NCI-H1417 treated with DMSO at 0.1 percent for 48 hours (cell line): ENCODE measurements at places on chromosomes 5 and 9.

DNA sequence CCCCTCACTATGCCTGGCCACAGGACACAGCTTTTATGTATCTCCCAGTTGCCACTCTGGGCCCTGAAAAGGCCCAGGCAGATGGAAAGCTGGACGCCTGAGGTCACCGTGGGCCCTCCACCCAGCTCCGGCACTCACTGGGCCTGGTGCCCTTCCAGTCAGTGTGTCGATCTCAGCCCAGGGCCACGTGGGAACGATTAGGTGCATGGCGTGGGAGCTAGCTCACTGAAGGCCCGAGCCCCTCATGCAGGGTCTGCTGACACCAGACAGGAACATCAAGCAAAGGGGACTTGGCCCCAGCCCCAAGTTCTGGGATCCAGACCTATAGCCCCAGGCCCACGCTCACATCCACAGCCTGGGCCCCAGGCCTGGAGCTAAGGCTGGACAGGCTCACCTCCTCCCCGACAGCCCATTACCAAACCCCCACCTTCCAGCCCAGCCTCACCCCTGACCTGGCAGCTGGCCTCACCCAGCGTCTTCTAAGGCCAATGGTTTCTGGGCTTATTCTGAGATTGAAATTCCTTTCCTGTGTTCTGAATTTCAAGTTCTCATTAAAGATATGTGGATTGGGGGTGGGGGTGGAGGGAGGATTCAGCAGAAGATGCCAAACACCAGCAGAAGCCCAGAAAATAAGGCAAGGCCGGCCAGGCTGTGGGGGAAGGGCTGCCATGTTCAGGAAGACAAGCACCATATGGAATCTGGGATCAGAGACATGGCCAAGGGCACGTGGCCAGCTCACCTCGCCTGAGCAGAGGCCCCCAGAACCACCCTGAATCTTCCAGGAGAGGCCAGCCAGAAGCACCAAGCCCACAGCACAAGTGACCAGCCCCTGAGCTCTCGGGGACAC lies 74.5 kb downstream of the ADAMTS2 start:
- DNase-seq: no peak

DNA sequence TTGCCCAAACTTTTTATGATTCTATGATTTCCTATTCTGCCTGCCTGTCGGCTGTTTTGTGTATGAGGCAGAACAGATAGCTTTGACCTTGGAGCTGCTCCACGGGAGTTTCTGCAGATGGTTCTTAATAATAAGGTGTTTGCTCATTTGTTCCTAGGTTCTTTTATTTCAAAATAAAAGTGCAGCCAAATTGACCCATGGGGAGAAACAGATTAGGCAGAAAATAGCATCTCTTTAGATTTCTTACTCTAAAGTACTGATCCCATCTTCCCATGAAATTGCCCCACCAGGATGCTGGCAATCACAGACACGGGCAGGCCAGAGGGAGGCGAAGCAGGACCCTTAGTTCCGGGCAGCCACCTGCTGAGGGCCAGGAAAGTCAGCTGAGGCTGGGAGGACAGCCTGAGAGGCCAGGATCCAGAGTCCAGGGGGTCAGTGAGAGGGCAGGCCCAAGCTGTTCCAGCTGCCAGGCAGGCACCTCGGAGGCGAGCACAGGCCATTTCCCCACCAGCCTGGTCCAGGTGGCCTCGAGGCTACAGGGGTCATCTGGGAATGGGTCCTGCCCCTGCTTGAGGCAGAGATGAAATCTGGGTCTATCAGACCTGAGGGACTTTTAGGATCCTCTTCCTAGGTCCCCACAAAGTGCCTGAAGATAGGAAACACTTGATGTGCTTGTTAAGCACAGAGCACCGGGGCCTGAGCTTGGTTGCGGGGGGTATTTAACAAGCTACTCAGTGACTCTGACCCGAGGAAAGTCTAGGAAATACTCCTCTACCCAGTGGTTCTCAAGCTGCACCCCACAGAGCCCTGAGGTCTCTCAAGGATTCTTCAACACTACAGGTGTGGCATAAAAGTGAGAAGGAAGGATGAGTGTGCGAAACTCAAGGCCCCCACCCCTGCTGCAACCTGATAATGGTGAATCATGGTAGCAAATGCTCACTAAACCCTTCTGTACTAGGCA lies 145.4 kb downstream of the CMYA5 start:
- no peak for DNase-seq

DNA sequence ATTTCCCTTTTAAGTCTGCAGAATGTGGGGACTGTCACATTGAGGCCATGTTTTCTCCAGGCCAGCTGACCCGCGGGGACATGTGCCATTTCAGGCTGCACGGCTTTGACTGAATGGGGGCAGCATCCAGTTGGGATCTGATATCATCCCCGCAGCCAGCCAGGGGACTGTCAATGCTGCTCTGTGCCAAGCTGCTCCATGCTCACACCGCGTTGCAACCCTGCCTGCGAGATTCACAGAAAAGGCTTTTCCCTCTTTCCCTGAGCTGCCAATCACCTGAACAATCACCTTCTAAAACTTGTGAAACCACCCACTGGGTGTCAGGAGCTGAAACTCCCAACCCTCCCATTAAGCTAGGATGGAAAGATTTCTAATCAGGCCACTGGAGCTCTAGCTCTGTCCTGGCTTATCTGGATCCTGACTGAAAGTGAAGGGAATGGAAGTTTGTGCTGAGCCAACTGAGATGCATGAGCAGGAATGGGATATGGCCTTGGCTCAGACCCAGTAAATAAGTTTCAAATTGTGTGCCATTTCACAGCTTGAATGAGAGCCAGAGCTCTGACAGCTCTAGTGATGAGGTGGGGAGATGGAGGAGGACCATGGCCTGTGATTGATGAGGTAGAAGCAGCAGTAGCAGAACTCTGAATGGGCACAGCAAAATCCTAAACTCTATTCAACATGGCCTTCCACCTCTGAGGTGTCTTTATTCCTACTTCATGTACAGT lies 34.5 kb upstream of the ZNF366 start:
- no peak for DNase-seq

GRCh38 chr5:64074533-64074932 lies 91.1 kb upstream of the RNF180 start:
- no peak for DNase-seq

- no peak for DNase-seq
These were observed 113.7 kb downstream of the VAV2 start for GRCh38 chr9:133878402-133878801.

DNA sequence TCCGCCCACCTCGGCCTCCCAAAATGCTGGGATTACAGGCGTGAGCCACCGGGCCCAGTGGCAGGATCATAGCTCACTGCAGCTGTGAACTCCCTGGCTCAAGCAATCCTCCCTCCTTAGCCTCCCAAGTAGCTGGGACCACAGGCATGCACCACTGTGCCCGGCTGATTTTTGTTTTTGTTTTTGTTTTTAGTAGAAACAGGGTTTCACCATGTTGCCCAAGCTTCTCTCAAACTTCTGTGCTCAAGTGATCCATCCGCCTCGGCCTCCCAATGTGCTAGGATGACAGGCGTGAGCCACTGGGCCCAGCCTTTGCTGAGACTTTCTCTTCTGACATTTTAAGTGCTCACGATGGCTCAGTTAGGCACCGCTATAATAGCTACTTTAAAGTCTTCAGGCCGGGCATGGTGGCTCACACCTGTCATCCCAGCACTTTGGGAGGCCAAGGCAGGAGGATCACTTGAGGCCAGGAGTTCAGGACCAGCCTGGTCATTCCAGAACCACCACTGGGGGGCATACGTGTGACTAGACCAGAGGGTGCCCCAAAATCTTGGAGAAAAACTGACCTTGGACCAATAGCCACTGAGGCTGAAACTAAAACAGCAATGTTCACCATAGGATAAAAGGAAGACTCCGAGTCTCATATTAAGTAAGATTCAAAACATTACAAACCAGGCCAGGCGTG lies 3.1 kb upstream of the ENTPD8 start:
- DNase-seq: no peak

DNA sequence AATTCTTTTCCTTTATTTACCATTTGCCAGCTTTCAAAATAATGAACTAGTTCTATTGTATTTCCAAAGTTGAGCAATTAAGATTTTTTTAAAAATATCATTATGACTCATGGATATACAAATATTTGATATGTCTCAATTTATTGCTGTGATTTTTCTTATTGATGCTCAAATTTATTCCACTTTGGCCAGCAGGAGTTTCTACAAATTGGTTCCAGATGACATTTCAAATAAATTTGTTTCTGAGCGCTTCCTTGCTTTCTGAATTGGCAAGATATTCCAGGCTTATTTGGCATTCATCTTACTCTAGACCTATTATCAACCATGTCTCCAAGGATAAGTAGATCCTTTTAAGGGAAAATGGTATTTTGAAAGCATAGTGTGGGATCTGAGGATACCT lies 58.5 kb upstream of the TJP2 start:
- DNase-seq: no peak

- no peak for DNase-seq
These were observed 6.6 kb downstream of the FCN2 start for GRCh38 chr9:134887219-134887618.

DNA sequence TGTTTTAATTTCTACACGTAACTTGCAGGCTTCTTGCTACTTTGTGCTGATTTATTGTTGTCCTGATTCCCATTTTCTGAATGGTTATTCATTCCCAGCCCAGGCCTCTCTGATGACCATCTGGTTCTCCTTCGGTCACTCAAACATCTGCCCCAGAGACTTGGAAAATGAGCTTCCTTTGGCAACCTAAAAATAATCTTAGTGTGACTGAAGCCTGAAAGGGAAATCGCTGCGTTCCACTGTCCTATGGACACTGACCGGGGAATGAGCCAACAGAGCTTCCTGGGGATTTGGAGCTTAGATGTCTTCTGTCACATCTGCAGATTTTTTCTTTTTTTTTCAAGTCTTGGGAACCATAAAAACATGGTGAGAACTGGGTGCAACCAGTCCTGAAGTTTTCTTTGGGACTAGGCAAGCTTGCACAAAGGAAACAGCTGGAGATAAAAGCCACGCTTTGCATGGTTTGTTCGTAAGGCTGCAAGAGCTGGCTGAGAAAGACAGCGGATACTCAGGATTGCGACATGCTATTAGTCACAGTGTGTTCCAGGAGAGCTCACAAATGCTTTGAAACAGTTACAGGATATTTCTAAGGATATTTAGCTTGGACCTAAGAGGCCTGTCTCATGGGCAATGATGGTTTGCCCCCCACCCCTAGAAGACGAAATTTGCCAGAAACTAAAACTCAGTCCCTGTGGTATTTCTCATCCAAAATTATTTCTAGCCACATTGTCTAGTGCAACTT lies 146.2 kb downstream of the GOLPH3 start:
- DNase-seq: no peak

DNA sequence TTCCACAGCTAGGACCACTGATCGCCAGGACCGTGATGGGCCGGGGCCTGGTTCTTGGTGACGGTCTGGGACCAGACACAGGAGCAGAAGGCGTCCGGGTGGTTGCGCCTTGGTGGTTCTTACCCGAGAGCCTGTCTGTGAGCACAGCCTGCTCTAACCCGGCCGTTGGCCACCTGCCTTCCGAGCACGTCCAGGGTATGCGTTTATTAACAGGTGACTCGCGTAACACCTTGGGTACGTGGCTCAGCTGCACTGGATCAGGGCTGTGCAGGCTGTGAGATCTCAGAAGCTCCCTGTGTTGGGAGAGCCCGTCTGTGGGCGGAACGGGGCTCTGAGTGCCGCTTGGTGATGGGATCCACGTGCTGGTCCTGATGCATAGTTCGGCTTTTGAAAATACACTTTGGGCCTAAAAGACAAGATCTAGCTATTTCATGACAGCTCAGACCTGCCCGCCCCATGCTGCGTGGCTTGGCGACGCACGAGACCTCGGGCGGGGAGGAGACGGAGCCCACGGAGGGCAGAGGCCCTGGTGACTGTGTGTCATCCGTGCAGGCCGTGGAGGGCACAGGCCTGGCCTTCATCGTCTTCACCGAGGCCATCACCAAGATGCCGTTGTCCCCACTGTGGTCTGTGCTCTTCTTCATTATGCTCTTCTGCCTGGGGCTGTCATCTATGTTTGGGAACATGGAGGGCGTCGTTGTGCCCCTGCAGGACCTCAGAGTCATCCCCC lies 6.7 kb upstream of the SLC6A18 start:
- DNase-seq: no peak

GRCh38 chr9:124757616-124758015 lies 13.5 kb downstream of the NR6A1 start:
- no peak for DNase-seq

- peak; percentile 74 for DNase-seq
These were observed 162.4 kb upstream of the ZNF608 start for GRCh38 chr5:124908581-124909451.

DNA sequence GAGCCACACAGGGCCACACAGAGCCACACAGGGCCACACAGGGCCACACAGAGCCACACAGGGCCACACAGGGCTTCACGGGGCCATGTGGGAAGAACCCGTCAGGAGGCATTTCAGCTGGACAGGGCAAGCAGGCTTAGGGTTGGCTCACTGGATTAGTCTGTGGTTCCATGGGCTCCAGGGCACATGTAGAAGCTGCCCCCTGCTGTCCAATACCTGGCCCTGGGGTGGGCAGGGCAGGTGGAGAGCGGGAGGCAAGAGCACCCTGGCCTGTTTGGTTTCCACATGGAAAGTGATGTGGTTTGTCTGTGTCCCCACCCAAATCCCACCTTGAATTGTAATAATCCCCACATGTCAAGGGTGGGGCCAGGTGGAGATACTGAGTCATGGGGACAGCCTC lies 16.4 kb upstream of the LPCAT1 start:
- DNase-seq: no peak

DNA sequence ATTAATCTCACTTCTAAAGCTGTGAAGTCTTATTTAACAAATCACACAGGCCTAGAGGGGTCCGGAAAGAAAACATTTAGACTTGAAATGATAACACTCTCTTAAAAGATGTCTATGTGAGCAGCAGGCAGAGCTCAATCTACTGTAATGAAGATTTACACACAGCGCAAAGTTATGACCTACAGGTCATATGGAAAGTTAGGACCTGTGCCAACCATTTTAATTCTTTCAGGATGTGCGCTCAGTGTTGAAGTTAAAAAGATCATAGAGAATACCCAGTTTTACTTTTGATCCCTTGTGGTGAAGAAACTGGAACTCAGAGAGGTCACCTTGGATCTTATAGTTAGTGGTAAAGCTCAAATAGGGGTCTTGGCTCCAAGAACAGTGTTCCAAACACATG lies 3.1 kb upstream of the CREBRF start:
- DNase-seq: no peak

DNA sequence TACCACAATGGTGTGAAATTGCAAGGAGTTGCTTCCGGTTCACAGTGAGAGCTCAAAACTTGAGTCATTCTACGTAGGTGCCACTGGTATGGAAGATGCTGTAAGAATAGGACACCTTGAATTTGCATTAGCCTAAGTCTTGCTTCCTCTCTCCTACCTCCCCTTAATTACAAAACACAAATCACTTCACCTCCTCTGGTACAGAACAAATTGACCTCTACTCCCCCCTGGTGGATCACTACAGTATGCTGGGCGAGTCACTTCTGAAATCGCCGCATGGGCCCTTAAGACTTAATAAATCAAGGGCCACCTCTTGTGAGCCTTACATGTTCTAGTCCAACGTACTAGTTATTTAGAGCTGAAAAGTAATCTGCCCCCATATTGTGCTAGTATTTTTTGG lies 145.3 kb upstream of the SMARCA2 start:
- no peak for DNase-seq

- DNase-seq: no peak
These were observed 14.6 kb upstream of the TNIP1 start for GRCh38 chr5:151095341-151096000.

GRCh38 chr9:32590898-32591297 lies 17.9 kb upstream of the NDUFB6 start:
- DNase-seq: no peak
